Inflammatory macrophage treated with lipopolysaccharide for 1 hour (primary cell): ENCODE measurements at places on chromosomes 3 and 15.

- DNase-seq: no peak
These were observed 63.2 kb upstream of the LPP start for GRCh38 chr3:188090620-188091309.

DNA sequence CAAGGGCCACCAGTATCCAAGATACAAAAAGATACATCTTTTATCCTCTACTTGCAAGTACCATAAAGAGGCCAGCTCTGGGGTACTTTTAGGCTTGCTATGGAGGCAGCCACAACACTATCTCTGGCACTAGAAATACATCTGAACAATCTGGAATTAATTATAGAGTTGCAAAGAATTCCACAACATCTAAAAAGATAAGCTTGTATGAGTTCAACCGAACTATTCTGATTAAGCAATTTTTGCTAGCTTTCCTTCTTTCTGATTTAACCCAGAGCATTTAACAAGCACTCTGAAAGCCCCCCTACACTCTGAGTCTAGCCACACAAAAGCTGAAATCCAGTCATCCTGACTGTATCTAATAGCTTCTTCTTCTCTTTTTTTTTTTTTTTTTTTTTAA is 95.4 kb downstream of the FRMD5 start:
- no peak for DNase-seq

- no peak for DNase-seq
These were observed 25.8 kb upstream of the TMCC1 start for GRCh38 chr3:129919357-129919756.

GRCh38 chr15:22912256-22912655 is 67.9 kb downstream of the CYFIP1 start:
- DNase-seq: no peak

- peak; percentile 85 for DNase-seq
These were observed 18.1 kb downstream of the LRRC58 start for GRCh38 chr3:120331076-120331475.

- no peak for DNase-seq
These were observed 197.7 kb downstream of the LSAMP start for GRCh38 chr3:116247605-116248004.

- DNase-seq: no peak
These were observed 22.8 kb upstream of the TM2D3 start for GRCh38 chr15:101675015-101675414.

- no peak for DNase-seq
These were observed 20.5 kb upstream of the ANPEP start for GRCh38 chr15:89835176-89835564.

- DNase-seq: no peak
These were observed 528.9 kb downstream of the IGSF11 start for GRCh38 chr3:118505784-118506183.

- DNase-seq: no peak
These were observed 14.7 kb downstream of the GPD1L start for GRCh38 chr3:32121137-32121536.
